ENCODE measurements at places on chromosomes 1 and 21.

DNA sequence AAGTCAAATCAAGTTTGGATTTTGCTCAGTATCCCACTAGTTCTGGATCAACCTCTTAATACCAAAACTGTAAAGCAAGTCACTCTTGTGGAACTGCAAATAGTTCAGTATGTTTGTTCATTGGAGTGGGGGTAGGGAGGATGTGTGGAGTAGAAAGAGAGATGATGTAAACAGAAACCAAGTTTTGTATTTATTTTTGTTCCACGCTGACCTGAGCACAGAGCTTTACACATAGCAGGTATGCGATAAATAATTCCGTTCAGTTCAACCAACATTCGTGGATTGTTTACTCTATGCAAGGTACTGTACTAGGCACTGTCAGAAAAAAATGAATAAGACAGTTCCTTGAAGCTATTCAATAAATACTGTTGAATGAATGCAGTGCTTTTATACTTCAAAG lies 4.5 kb upstream of the ZNF644 start:
- no peak for DNase-seq

- DNase-seq, result no peak
These were observed 11.7 kb upstream of the TDRD10 start for GRCh38 chr1:154490317-154490716.

DNA sequence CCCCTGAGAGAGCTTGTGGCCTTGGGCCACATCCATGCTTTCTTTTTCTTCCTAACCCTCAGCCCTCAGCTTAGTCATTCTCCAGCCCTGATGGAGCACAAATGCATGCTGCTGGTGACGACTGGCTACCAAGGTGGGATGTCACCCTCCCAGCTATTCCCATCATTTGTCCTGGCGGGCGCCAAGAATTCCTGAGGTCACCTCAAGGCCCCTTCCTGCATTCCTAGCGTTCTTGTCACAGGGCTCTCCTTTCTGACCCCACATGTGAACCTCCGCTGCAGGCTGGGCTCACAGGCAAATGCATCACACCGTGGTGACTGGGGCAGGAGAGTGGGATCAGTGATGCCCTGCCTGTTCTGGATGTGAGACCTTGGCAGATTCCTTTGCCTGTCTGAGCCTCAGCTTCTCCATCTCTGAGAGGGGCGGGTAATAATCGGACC lies 53.4 kb upstream of the IFFO2 start:
- no peak for DNase-seq

- no peak for DNase-seq
These were observed 20.0 kb upstream of the CLIC6 start for GRCh38 chr21:34648739-34649297.

DNA sequence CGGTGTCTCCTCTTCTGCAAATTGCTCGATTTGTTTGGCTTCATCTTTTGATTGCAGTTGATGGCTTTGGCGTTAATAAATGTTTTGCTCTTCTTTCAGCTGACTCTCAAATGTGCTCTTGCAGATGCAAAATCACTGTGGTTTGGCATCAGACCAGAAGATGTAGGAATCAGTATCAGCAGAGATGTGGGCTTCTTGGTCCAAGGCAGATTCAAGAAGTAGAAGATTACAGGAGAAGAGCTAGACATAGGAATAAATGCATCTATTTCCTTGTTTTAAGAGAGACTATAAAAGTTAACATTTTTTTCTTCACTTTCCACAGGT lies 59.8 kb upstream of the BACH1 start:
- DNase-seq, result no peak

All from activated naive CD4-positive, alpha-beta T cell treated with Interleukin-2 at 50 U/mL for 16 hours (primary cell).